ENCODE measurements at places on chromosomes 5 and 9. TPM values are rescaled to one million over a fixed set of nuclear protein-coding genes. Genes with fewer than 3 reads are reported as not detected.

Gene LHFPL2
- 84.7 TPM for total RNA-seq

Gene ZNF354C
- total RNA-seq, result 7.9 TPM

Gene HABP4
- 32.7 TPM for total RNA-seq

Gene CD72
- 2.0 TPM for total RNA-seq

Gene KCNMB1
- total RNA-seq, result not detected

Gene RMRP
- 6,137 TPM for total RNA-seq

Gene CARD9
- total RNA-seq, result 1.3 TPM

Gene BTNL9
- total RNA-seq, result not detected

Gene PPP2R2B
- 0.17 TPM for total RNA-seq

Gene TEX48
- not detected for total RNA-seq

Gene GLRA1
- total RNA-seq, result not detected

Gene GDA
- total RNA-seq, result not detected

Gene IRGM
- not detected for total RNA-seq

Gene DNAJB5
- 12.1 TPM for total RNA-seq

Gene FAM114A2
- total RNA-seq, result 50.6 TPM

Gene SPATA31D4
- total RNA-seq, result not detected

Gene CFAP157
- total RNA-seq, result 0.17 TPM

Gene SHOC1
- under 0.01 TPM for total RNA-seq

Gene RAB3C
- total RNA-seq, result not detected

Gene GNA14
- 0.15 TPM for total RNA-seq

Gene C5orf34
- 1.3 TPM for total RNA-seq

Gene CMYA5
- total RNA-seq, result 11.2 TPM

Gene BAAT
- not detected for total RNA-seq

Gene UGT3A2
- total RNA-seq, result not detected

Gene AQP7
- total RNA-seq, result 0.99 TPM

Gene NUTM2G
- not detected for total RNA-seq

Gene WDR31
- total RNA-seq, result 4.0 TPM

Gene CEL
- 0.66 TPM for total RNA-seq

Gene SLC2A8
- 15.7 TPM for total RNA-seq

Gene WWC1
- total RNA-seq, result 2.3 TPM

Gene CCNI2
- not detected for total RNA-seq

Gene NUTM2F
- total RNA-seq, result not detected

Gene CCDC127
- 7.1 TPM for total RNA-seq

Gene GFI1B
- total RNA-seq, result not detected

Gene ACER2
- 1.6 TPM for total RNA-seq

Gene HAND1
- total RNA-seq, result 0.17 TPM

Gene PAEP
- not detected for total RNA-seq

Gene COL23A1
- under 0.01 TPM for total RNA-seq

Gene C6
- total RNA-seq, result not detected

Gene PFN3
- total RNA-seq, result not detected

Gene EPB41L4A
- 0.29 TPM for total RNA-seq

Gene PPP3R2
- total RNA-seq, result not detected

Gene PCAT7
- total RNA-seq, result not detected

Gene CCDC171
- total RNA-seq, result 2.8 TPM

Gene TTC39B
- 15.7 TPM for total RNA-seq

Gene FER
- 25.0 TPM for total RNA-seq

Gene GMCL2
- total RNA-seq, result not detected

Gene ANKRD31
- under 0.01 TPM for total RNA-seq

Gene PCDHB8
- total RNA-seq, result not detected

Gene PHF19
- total RNA-seq, result 47.4 TPM

Gene SIL1
- total RNA-seq, result 97.3 TPM

Gene FSTL4
- 0.17 TPM for total RNA-seq

Gene GALT
- total RNA-seq, result 35.3 TPM
